ENCODE measurements at places on chromosomes 4 and X. TPM values are rescaled to one million over a fixed set of nuclear protein-coding genes. Genes with fewer than 3 reads are reported as not detected.
A peak's percentile ranks its signal among the peaks of the same experiment; 100 is the strongest.

DNA sequence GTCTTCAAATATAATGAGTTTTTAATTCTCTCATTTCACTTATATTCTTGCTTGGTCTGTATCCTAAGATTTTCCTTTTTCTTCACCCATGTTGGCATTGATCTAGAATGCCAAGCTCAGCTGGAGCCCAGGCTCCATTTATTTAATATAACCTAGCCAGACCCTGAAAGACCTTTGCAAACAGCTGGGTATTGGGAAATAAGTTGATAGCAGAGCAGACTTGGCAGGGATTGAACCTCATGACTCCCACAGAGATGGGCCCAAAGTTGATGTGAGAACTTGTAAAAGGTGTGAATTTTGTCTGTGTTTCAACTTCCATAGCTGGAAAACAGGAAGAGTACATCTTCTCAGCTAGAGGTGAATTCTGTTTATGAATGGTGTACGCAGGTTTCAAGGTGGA lies 59.5 kb downstream of the SH2D1A start:
- H3K4me1 ChIP-seq = no peaks in the 10 kb centered on the region
- DNase-seq = no peak

- H3K27me3 ChIP-seq = no peaks in the 10 kb centered on the region
- no peak overlapping the region for H3K27ac ChIP-seq
- DNase-seq = no peak
Observed at GRCh38 chr4:127124919-127125318, 507.8 kb upstream of the INTU start.

Gene NDNF
- total RNA-seq = 3.7 TPM

Gene ZCCHC18
- not detected for total RNA-seq

DNA sequence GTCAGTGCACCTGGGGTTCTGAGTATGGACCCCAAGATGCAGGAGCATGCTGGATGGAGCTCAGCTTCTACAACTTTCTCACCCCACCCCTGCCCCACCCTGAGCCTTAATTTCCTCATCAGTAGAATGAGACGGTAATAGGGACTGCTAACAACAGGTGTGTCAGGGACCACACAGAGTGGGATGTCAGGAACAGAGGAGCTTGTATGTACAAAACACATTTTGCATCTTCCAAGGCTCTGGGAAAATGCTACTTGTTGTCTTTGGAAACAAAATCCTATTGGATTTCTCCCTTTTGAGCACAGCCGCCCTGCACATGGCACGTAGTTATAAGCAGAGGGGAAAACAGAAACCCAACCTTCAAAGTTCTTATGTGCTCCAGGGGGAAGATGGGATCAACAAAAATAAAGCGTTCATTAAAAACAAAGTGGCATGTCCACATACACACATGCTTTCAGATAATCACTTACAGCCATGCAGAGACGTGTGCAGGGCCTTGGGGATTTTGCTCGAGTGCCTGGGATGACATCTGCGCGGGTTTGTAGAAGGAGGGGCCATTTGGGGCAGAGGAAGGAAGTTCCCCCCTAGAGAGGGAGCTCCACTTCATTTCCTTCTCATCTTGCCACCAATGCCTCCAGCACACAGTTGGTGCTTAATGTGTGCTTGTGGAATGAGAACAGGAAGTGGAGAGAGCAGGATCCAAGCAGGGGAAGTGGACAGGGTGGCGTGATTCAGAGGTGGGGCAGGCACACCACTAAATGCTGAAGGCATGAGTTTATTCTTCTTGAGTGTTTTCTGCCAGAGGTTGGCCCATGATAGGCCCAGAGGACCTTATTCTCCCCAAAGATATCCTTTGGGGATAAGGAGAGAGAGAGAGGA lies 138.9 kb downstream of the SMIM20 start:
- no peak overlapping the region for H3K4me3 ChIP-seq
- peaks cover 35% of the 10 kb centered on the region for H3K4me1 ChIP-seq
- DNase-seq = no peak
- H3K36me3 ChIP-seq = no peaks in the 10 kb centered on the region
- peaks cover 25% of the 10 kb centered on the region for H3K27me3 ChIP-seq

- peaks cover 5% of the 10 kb centered on the region for H3K36me3 ChIP-seq
- H3K27me3 ChIP-seq = no peaks in the 10 kb centered on the region
- H3K4me1 ChIP-seq = peaks cover 46% of the 10 kb centered on the region
- no peak overlapping the region for H3K4me3 ChIP-seq
- H3K27ac ChIP-seq = no peak overlapping the region
Observed at GRCh38 chr4:84920617-84921016, 45.9 kb downstream of the WDFY3 start.

Gene HTRA3
- total RNA-seq = 3.3 TPM

DNA sequence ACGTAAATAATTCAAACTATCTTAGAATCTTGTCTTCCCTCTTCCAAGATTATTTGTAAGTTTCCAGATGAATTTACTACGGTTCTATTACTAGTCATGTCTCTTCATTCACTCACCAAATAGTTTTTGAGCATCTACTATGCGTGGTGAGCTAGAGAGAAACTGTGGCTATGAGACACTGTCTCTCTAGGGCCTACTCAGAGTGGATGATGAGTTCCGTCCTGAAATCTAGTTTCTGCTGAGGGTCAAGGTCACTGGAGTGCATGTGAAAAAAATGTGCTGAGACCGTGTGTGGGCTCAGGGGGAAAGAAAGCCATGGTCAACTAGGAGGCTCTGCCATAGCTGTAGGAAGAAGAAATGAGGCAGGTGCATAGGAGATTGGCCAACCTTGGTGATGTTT lies 320.2 kb upstream of the GATB start:
- H3K36me3 ChIP-seq = no peaks in the 10 kb centered on the region
- no peak overlapping the region for H3K4me3 ChIP-seq
- no peak for DNase-seq

DNA sequence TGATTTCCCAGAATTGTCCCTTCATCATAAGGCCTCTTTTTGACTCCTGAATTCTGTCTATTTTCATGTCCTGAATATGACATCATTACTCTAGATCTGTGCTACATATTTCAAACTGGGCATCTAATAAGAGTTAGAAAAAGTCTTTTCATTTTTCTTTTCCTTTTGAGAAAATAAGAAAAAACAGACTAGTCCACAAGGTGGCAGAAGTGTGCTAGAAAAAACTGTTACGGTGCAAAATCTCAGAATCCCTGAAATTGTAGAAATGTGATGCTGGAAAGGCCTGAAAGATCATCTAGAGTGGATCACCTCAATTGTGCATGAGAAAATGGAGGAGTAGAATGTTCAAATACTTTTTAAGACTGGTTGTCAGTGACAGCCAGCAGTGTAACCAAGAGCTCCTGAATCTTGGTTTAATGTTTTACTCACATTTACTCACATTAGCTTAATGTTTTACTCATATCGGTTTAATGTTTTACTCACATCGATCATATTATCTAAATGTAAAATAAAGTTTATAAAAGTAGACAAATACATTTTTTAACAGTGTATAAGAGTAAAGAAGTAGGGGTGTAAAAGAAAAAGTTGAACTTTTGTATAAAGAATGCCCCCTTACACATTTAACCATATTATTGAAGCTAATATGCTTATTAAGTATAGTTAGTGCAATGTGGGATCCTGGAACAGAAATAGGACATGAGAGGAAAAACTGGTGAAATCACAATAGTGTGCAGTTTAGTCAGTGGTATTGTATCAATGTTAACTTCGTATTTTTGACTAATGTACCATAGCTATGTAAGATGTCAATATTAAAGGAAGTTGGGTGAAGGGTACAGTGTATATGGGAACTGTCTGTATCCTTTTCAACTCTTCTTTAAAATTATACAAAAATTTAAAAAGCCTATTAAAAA lies 15.2 kb downstream of the ASB11 start:
- no peaks in the 10 kb centered on the region for H3K36me3 ChIP-seq
- no peaks in the 10 kb centered on the region for H3K27me3 ChIP-seq
- DNase-seq = no peak
- no peak overlapping the region for H3K27ac ChIP-seq

- DNase-seq = no peak
- H3K4me1 ChIP-seq = peaks cover 11% of the 10 kb centered on the region
- no peaks in the 10 kb centered on the region for H3K36me3 ChIP-seq
- no peak overlapping the region for H3K27ac ChIP-seq
- H3K27me3 ChIP-seq = no peaks in the 10 kb centered on the region
Observed at GRCh38 chr4:83113429-83113786, 1.1 kb downstream of the PLAC8 start.

Gene TMEM271
- total RNA-seq = 0.40 TPM

DNA sequence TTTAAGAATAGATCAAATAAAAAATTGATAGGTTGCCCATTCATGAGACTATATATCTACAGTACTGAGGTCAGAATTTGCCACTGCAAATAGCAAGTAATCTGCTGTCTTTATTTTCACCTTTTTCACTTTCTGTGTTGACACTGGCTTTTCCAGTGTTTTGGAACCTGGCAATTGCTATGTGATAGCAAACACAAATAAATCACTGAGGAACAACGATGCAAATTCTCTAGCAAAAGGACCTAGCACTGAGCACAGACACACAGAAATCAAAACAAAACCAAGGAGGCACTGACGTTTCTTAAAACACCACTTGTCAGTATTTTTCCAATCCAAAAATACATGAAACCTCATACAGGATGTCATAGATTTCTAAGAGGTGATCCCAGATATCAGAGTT lies 210.7 kb downstream of the DHX15 start:
- H3K27ac ChIP-seq = no peak overlapping the region
- H3K27me3 ChIP-seq = no peaks in the 10 kb centered on the region
- no peak overlapping the region for H3K4me3 ChIP-seq
- DNase-seq = no peak

- H3K27ac ChIP-seq = no peak overlapping the region
- H3K4me1 ChIP-seq = no peaks in the 10 kb centered on the region
- H3K27me3 ChIP-seq = no peaks in the 10 kb centered on the region
- H3K4me3 ChIP-seq = no peak overlapping the region
- DNase-seq = no peak
- H3K36me3 ChIP-seq = no peaks in the 10 kb centered on the region
Observed at GRCh38 chr4:114866901-114867670, 246.3 kb downstream of the NDST4 start.

DNA sequence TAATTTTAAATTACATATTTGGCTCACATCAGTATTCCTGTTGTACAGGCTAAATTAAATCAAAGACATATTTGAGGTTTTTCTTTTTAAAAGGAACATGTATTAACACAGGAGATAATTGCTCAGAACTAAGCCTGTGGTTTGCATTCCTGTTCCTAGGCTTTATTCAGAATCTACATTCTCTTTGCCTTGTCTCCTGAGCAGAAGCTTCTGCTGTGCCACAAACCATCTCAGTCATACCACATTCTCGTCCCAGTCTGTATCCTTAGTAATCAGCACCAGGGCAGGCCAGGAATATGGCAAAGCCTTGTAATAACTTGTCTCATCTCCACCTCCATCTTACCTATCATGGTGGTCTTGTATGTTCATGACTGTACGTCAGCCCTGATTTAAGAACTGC lies 162.8 kb downstream of the ARHGAP24 start:
- H3K4me1 ChIP-seq = peaks cover 3% of the 10 kb centered on the region
- DNase-seq = no peak
- no peak overlapping the region for H3K27ac ChIP-seq
- no peaks in the 10 kb centered on the region for H3K36me3 ChIP-seq
- no peaks in the 10 kb centered on the region for H3K27me3 ChIP-seq

Gene WFS1
- 35.0 TPM for total RNA-seq

Gene ARX
- total RNA-seq = not detected

GRCh38 chrX:791479-792034 lies 161.0 kb downstream of the SHOX start:
- H3K27ac ChIP-seq = no peak overlapping the region
- no peaks in the 10 kb centered on the region for H3K36me3 ChIP-seq
- peaks cover 25% of the 10 kb centered on the region for H3K27me3 ChIP-seq
- H3K4me1 ChIP-seq = no peaks in the 10 kb centered on the region
- DNase-seq = no peak
- H3K4me3 ChIP-seq = no peak overlapping the region

DNA sequence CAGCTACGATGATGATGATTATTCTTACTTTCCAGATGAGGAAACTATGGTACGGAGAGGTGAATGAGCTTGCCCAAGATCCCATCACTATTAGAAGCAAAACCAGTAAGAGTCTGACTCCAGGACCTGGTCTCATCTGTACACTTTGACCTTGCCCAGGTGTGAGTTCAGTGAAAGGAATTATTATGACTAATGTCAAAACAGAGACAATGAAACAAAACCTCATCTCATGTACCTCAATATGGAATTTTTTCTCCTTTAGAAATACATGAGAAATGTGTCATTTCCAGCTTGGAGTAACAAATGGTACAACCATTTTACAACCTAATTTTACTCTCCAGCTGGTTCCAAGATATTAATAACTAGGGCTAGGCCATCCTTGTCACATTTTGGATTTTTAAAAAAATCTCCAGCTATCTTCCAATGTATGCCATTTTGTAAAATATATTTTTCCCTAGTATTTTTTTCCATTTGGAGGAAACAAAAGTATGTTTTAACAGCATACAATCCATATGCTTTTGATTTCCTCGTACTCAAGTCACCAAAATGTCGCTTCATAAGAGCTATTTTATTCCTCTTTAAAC lies 213.8 kb downstream of the PTTG2 start:
- H3K4me1 ChIP-seq = peaks cover 31% of the 10 kb centered on the region
- H3K27ac ChIP-seq = no peak overlapping the region
- no peaks in the 10 kb centered on the region for H3K36me3 ChIP-seq
- no peak overlapping the region for H3K4me3 ChIP-seq
- H3K27me3 ChIP-seq = no peaks in the 10 kb centered on the region

- H3K27me3 ChIP-seq = peaks cover 20% of the 10 kb centered on the region
- peak overlapping the region; percentile 47 for H3K27ac ChIP-seq
Observed at GRCh38 chr4:53365121-53365485, 758 bp downstream of the SCFD2 start.

DNA sequence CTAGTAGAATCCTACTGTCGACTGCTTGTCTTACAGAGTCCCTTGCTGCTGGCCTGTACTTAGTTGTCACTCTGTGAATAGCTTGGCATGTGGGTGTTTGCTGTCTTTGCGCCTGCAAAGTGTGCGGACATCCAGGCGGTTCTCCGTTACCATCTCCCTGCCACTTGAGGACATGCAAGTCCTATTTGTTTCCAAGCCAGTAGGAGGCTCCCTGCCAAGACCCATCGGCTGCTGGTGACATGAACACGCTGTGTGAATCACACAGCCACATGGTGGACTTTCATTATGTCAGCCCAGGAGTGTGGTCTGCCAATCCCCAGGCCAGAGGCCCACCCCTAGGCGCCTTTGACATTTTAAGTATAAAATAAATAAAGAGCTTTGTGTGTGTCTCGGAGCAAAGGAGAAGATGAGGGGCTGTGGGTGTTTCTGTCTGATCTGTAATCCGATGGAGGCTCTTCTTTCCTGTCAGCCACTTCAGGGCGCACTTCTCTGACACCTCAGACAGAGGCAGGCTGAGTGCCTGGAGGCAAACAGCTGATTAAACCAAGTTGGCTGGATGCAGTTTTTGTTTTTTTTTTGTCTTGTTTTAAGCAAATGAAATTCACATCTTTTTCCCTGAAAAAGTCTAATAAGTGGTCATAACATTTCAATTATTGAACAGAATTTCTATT lies 51.5 kb downstream of the ALPK1 start:
- peak overlapping the region; percentile 23 for H3K4me3 ChIP-seq
- DNase-seq = no peak
- H3K27ac ChIP-seq = no peak overlapping the region
- no peaks in the 10 kb centered on the region for H3K4me1 ChIP-seq

Gene HTR2C
- not detected for total RNA-seq

GRCh38 chr4:657834-658667 lies 16.0 kb downstream of the ATP5ME start:
- peak; percentile 61 for DNase-seq
- no peaks in the 10 kb centered on the region for H3K4me1 ChIP-seq
- no peaks in the 10 kb centered on the region for H3K36me3 ChIP-seq
- peaks cover 18% of the 10 kb centered on the region for H3K27me3 ChIP-seq
- no peak overlapping the region for H3K4me3 ChIP-seq

Gene F8A2
- not detected for total RNA-seq

Gene IGSF1
- total RNA-seq = not detected
